ENCODE measurements at places on chromosomes 1 and 21.

GRCh38 chr21:32322676-32323075 lies 24.0 kb downstream of the MRAP start:
- no peak for DNase-seq

DNA sequence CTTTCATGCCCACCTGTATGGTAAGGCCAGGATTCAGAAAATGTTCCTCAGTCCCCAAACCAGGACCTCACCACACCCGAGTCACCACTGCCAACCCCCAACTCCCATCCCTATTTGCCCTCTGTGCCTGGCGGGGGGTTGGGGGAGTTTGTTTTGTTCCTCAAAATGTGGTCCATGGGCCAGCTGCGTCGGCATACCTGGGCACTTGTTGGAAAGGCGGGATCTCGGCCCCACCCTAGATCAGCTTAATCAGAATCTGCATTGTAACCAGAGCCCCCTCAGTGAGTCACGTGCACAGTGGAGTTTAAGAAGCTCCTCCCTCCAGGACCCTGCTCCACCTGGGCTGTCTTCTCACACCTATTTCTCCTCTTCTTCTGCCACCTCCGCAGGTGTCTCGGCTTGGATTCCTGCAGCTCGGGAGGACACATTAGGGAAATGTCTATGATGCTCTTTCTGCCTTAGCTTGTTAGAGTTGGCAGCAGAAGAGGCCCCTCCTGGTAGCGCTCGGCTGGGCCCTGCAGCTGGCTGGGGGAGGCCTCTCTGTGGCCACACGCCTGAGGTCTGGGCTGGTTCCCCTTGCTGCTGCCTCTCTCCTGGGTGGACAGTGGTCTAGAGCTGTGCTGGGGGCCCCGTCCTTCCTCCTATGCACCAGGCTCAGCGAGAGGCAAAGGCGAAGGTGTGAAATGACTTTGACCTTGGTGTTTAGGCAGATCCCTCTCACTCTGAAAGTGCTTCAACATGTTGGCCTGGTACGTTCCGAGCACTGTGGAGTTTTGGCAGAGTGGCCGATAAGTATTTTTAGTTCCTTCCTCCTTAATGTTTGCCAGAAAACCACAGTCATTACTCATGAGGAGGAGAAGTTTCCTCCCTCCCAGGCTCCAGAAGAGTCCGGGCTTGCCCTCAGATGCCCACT lies 41.8 kb upstream of the CAMTA1 start:
- peak; percentile 85 for DNase-seq

DNA sequence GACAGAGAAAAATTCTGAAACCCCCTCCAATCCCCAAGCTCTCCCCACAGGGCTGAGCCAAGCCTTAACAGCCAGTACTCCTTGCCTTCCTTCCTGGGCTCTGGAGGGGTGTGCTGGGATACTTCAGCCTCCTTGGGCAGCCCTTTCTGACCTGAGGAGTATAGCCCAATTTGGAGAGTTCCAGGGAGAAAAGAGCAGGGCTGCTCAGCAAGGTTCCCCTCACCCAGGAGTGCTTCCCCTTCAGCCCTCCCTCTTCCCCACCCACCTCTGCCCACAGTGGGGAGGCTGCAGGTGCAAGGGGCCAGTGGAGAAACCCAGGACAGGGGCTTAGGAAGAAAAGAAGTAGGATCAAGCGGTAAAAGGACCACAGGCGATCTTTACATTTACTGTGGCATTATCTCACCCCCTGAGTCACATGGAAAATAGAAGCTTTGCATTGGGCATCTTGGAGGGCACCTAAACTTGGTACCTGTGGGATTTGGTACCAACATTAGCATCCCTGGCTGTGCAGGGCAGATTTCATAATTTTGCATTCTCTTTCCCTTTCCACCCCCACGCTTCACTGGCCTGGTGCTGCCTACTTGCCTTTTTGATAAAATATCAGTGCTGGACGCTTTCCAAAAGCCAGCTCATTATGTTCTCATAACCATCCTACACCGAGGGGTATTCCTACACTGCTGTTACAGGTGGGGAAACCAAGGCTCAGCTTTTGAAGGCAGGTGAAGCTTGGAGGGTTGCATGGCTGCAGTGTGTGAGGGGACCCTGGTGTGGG lies 2.8 kb upstream of the ADORA1 start:
- no peak for DNase-seq

- no peak for DNase-seq
Measured at GRCh38 chr1:178263341-178263740, 169.4 kb downstream of the RASAL2 start.

DNA sequence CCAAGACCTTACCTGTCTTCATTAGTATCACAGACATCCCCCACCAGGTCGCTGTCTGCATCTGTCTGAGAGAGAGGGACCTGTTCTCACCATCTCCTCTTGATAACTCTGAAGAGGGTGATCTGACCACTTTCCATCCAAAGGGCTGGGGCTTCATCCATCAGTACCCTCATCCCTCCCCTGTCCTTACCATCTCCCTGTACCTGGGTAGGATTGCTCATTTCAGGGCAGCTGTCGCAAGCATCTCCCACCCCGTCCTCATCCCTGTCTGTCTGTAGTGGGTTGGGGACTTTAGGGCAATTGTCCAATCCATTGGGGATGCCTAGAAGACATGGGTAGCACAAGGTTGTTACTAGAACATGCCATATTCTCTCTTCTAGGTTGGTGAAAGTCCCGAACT lies 7.9 kb downstream of the THBS3 start:
- DNase-seq, result no peak

DNA sequence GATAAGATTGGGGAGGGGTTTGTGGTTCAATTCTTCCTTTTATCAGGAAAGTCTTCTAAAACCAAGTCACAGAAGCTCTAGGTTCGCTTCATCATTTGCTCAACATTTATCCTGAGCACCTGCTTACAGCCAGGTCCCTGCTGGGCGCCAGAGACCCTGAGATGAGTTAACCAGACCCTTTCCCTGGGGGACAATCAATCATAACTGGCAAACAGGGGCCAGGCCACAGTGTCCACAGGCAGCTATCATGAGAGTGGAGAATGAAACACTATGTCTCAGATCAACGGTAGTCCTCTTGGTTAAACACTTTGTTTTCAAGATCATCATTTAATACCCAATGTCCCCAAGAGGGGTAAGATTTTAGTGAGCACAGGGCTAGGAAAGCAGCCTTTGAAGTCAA lies 146.8 kb downstream of the BEND5 start:
- no peak for DNase-seq

- no peak for DNase-seq
Measured at GRCh38 chr1:29931477-29932175, 695.3 kb downstream of the PTPRU start.

DNA sequence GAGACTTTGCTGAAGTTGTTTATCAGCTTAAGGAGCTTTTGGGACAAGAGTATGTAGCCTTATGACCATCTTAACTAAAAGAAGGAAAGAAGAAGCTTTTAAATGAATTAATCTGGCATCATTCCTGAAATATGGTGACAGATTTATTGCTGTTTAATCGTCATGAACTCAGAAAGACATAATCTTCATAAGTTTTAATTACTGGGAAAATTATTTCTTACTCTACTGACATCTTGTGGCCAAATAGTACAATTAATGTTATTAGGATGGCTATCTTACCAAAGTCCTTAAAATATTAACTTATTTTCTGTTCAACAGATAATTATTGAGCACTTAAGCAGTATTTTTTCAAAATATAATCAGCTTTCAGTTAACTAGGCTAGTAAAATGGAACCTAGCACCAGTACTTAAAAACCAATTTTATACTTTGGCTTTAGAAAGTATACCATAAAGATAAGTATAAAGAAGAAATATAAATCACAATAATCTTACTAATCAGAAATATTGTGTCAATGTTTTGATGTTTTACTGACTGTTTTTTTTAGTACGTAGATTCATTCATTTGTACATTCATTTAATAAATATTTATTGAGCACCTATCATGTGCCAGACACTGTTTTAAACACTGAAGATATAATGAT lies 34.7 kb upstream of the GPR25 start:
- peak; percentile 31 for DNase-seq
